Fibroblast of skin of right quadriceps (primary cell): ENCODE measurements at places on chromosomes 1 and 21.
A peak's percentile ranks its signal among the peaks of the same experiment; 100 is the strongest.

- DNase-seq: no peak
Measured at GRCh38 chr1:206939841-206940587, 6.3 kb downstream of the PIGR start.

DNA sequence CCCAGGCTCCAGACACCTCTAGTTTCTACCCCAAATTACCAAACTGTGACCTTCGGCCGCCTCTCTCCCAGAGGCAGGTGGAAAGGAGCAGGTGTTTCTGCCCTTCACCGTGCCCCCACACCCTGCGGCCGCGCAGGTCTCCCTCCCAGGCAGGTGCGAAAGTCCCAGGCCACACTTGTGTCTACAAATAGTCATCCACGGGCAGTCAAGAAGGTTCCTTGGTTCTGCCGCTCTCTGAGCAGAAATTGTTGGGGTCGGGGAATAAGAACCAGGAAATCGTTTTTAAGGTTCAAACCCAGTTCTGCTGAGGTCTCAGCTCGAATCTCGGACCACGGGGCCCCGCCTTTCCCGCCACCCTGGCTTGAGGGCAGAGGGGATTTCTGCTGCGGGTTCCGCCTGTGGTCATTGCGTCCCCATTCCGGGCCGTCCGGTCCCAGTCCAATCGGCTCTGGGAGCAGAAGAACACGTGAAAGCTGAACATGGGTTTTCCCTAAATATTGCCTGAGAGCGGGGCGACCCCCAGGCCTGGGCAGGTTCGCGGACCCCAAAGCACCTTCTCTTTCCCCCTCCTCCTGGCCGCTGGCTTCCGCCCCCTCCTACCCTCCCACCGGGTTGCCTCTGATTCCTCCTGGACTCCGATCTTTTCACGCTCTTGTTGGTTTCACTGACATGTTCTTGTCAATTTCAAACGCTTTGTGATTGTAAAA, 1.2 kb upstream of the ATF3 start:
- DNase-seq: no peak

GRCh38 chr1:99176753-99177152, 87.5 kb upstream of the PLPPR4 start:
- no peak for DNase-seq

DNA sequence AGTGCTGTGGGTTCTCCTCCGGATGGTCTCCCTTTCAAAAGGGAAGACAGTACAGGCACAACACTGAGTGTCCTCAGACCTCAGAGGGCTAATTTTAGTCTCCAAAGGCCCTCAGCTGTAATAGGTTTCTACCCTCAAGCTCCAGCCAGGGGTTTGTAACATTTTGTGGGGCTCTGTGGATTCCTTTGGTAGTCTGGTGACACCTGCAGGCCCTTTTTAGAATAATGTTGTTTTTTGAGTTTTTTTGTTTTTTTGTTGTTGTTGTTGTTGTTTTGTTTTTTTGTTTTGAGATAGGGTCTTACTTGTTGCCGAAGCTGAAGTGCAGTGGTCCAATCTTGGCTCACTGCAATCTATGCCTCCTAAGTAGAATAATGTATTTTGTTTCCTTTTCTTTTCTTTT, 15.0 kb upstream of the TMEM201 start:
- no peak for DNase-seq

GRCh38 chr1:74504125-74504932, 8.1 kb downstream of the LRRC53 start:
- peak; percentile 34 for DNase-seq
